ENCODE measurements at places on chromosomes 5 and 9. TPM values are rescaled to one million over a fixed set of nuclear protein-coding genes. Genes with fewer than 3 reads are reported as not detected.

DNA sequence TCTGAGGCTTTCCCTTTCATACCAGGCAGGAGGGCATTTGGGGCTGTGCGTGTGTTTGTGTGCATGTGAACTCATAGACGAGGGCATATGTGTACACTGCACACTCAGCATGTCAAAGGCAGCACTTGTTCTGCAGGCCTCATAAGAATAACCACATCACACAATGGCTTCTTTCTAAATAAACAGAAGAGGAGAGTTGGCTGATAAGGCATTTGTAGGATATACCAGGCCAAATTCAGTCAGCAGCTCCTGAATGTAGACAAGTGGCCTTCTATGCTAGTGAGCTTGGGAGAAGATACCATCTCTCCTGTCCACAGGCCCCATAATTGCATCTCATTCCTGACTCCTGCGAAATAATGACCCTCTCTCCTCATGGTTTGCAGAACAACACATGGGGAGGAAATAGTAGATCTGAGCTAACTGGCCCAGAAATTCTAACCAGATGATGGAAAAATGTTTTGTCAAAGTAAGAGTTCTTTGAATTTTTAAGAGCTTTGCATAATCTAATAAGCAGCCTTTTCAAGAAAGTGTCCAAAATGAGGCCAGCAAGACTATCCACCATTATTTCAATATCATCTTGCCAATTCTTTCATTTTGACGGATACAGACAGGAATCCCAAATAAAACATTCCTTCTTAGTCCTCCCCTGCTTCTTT is 60.5 kb upstream of the GAS1 start:
- DNase-seq, result no peak

- DNase-seq, result no peak
Observed at GRCh38 chr9:88590558-88591146, 55.7 kb downstream of the NXNL2 start.

- no peak for DNase-seq
Observed at GRCh38 chr9:89522959-89523285, 25.0 kb upstream of the SEMA4D start.

DNA sequence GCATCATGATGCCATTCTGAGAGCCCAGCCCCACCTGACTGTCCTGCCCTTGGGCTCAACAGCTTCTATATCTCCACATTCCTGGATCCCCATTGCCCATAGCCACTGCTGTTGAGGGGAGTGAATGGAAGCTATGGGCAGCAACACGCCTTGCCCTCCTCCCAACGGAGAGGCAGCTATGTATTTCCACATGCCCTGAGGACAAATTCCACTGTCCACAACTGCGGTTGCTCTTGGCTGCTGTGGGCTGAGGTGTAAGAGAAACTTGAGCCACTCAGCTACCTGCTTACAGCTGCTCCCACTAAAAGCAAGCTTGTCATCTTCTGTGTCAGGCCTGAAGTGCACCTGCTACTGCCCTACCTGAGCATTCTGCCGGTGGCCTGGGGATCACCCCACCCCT is 222.9 kb downstream of the PSAT1 start:
- DNase-seq, result no peak

GRCh38 chr5:15692706-15693381 is 192.9 kb downstream of the FBXL7 start:
- no peak for DNase-seq

DNA sequence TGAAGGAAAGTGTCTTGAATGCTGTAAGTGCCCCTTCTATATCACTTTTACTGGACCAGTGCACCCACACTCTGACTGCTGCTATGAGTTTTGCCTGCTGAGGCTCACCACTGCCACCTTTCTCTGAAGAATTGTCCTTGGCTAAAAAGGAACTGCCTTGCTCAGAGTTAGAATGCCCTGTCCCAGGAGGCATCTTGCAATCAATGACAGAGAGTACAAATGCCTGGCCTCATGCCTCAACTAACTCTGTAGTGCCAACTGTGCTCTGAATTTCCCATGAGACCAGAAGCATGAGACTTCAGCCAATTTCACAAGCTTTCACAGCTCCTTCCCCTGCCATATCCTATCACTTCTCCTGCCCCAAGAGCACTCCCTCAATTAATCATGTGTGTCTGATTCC is 569.7 kb downstream of the ZNF608 start:
- DNase-seq, result no peak

GRCh38 chr5:23825196-23825595 is 317.8 kb downstream of the PRDM9 start:
- DNase-seq, result no peak

The ARL14EPL gene
- not detected for total RNA-seq

The NPR3 gene
- 0.89 TPM for total RNA-seq

The NEURL1B gene
- total RNA-seq, result 4.0 TPM

Measured in progenitor cell of endocrine pancreas (in vitro differentiated cells).